Omental fat pad (tissue), 4 donors: ENCODE measurements at places on chromosomes 6 and 20.

- DNase-seq = no peak
Measured at GRCh38 chr20:42887281-42887680, 302.4 kb downstream of the PTPRT start.

DNA sequence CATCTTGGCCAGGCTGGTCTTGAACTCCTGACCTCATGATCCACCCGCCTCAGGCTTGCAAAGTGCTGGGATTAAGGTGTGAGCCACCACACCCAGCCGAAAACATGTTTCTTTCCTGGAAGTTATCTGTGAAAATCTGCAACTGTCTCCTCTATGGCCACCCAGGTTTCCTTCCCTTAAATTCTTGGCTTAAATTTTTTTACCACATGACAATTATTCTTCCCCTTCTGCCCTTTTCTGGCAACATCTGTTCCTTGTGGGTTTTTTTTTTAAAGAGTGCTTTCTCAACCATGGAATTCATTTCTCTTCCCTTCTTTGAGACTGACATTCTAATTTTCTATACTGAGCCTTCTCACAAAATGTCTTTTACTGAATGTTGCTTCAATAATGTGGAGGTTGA, 59.6 kb downstream of the DOK5 start:
- no peak for DNase-seq

GRCh38 chr6:136525586-136526195, 24.5 kb downstream of the MAP7 start:
- no peak for DNase-seq

GRCh38 chr20:8995761-8996160, 73.1 kb upstream of the PLCB4 start:
- no peak for DNase-seq

DNA sequence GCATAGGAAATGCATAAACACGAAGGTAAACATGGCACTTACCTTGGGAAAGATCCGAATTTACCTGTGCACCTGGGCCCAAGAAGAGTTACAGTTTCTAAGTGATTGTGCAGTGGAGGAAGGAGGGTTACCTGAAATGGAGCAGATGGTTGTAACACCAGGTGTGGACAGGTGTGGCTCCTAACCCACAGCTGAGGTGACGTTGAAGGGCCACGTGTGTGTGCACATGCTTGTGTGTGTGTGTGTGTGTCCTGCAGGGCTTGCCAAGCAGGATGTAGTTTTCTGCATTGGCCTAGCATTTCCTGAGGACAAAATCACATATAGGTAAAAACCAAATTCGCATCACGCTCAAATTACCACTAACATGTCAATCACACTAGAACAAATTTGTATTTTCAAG, 240.8 kb downstream of the ANKRD60 start:
- no peak for DNase-seq

- no peak for DNase-seq
Measured at GRCh38 chr6:164262348-164262747, 847.8 kb downstream of the QKI start.

- DNase-seq = no peak
Measured at GRCh38 chr6:129006724-129007514, 124.0 kb downstream of the LAMA2 start.
